ENCODE measurements at places on chromosomes 16 and 17.

DNA sequence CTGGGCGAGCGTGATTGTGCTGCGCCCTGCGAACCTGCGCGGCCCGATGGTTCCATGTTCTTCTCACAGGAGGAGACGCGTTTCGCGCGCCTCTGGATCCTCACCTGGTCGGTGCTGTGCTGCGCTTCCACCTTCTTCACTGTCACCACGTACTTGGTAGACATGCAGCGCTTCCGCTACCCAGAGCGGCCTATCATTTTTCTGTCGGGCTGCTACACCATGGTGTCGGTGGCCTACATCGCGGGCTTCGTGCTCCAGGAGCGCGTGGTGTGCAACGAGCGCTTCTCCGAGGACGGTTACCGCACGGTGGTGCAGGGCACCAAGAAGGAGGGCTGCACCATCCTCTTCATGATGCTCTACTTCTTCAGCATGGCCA lies 1.0 kb downstream of the FZD2 start:
- no peak for DNase-seq

DNA sequence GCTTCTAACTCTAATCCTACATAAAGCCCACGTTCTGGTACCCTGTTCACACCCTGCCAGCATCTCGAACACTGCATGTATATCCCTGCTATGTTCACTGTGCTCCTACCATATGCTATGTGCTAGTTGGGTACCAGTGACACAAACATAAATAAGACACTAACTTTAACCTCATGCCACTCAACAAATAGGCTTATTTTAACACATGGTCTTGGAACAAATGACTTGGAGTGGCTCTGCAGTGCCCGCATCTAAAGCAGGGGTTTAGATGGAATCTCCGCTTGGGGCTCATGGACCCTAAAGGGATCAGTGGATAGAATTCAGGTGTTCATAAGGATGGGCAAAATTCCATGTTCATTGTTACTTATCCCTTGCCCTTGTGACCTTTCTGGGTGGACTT lies 175.7 kb upstream of the ZKSCAN2 start:
- DNase-seq, result no peak

DNA sequence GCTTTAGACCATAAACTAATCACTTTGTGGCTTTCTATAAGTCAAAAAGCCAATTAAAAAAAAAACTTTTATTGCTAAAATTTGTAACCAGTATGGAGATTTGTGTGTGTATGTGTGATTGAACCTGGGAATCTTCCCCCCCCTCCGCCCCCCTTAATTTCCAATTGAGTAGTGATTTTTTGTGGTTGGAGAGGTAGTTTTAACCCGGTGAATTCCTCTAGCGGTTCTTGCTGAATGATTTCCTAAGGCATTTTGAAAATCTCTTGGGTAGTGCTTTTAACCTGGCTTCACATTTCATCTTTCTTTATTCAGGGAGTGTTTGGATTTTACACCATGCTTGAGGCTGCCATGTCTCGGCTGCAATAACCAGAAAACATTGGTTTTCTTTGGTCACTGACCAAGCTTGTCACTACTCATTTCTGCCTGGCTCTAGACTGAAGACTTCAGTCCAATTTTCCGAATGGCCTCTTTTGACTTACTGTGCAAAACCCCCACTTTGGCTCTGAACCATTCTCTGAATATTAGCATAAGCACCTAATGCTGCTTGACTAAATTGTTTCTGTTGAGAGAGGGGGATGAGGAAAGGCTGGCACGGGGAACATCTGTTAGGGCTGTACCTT lies 35.6 kb downstream of the PRKCA start:
- no peak for DNase-seq

DNA sequence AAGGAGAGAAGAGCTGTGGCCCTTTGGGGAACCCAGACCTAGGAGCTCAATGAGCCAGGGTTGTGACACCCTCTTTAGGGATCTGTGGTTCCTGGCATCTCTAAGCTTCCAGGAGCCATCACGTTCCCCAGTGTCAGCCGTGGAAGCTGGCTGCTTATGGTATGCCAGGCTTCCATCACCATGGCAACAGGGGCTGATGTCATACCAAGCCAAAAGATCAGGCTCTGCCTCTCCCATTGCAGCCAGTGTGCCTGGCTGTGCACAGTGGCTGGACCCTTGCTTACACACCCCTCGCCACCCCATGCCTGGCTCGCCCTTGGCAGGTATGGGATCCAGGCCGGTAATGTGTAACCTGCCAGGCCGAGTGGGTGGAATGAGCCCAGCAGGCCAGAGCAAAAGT lies 91.1 kb downstream of the SSH2 start:
- DNase-seq, result no peak

- DNase-seq, result no peak
Measured at GRCh38 chr17:57962279-57963148, 7.3 kb upstream of the CUEDC1 start.

Data from NCI-H187 (cell line).